ENCODE measurements at places on chromosomes 2 and 18.

GRCh38 chr2:210440206-210440605 lies 36.4 kb downstream of the LANCL1 start:
- DNase-seq = no peak

DNA sequence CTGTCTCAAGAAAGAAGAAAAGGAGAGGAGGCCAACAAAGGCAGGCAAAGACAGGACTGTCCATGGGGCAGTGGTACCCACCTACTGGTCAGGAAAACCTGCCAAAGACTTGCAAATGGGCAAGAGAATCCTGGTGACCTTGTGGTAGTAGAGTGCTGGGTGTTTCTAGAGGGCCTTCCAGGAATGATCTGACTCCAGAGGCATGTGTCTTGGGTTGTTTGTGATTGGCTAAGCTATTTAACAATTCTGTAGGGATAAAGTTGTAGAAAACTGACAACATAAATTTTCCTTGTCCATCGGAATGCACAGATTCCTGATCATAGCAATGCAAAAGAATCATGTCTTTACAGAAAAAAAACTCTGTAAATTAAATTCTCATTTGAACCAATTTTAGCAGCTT lies 68.5 kb upstream of the ZNF532 start:
- DNase-seq = no peak

GRCh38 chr2:217069263-217070042 lies 209.6 kb upstream of the TNP1 start:
- DNase-seq = no peak

DNA sequence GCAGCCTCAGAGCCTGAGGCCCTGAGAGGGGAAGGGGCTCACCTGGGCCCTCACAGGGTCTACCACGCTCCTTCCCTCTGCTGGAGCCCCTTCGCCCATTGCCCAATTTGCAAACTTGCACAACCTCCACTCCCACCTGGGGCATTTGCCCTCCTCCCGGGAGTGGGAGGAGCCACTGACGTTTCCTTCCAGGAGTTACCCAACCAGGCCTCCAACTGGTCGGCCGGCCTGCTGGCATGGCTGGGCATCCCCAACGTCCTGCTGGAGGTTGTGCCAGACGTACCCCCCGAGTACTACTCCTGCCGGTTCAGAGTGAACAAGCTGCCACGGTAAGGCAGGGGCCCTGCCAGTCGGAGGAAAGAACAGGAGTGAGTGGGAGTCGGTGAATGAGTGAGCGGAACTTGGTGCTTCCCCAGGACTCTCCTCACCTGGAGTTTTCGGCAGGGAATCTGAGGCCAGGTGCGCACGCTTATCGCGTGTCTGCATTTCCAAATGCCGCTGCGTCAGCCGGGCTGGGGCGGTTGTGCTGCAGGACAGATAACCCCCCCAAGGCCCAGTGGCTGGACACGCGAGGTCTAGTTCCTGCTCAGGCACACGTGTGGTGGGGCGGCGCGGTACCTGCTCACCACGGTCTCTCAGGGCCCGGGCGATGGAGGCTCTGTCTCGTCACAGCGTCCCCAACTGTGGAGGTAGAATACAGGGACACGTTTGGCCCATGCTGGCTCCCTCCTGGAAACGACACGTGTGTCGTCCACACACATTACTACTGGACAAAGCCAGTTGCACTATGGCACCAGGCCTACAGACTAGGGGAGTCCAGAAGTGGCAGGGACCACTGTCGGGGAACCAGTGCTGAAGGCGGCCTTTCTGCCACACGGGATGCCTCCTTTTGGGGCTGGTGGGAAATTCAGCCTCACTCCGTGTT lies 11.7 kb downstream of the ANO7 start:
- DNase-seq = no peak

- no peak for DNase-seq
Observed at GRCh38 chr2:27893006-27893405, 2.5 kb downstream of the BABAM2 start.

DNA sequence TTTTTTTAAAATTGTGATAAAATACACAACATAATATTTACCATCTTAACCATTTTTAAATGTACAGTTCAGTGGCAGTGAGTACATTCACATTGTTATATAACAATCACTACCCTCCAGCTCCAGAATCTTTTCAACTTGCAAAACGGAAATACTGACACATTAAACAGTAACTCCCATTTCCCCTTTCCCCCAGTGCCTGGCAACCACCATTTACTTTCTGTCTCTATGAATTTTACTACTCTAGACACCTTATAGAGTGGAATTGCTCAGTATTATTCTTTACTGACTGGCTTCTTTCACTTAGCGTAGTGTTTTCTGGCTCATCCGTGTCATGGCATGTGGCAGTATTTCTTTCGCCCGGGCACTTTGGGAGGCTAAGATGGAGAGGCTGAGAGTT lies 32.6 kb downstream of the FASTKD2 start:
- DNase-seq = no peak

DNA sequence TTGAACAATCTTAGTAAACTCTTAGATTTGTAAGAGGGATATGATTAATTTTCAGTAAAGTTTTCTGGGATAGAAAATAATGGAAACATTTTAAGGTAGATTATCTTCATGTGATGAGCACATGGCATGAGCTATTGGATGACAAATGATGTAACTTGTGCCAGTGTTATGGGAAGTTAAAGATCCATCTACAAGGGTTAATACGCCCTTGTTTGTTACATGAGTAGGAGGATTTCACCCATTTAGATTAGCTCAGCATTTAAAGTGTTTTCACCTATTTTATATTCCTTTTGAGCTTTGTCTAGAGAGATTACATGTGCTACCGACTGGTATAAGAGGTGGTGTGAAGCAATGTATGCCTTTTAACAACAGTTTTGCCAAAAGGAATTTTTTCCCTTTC lies 5.6 kb downstream of the CLIP4 start:
- no peak for DNase-seq

DNA sequence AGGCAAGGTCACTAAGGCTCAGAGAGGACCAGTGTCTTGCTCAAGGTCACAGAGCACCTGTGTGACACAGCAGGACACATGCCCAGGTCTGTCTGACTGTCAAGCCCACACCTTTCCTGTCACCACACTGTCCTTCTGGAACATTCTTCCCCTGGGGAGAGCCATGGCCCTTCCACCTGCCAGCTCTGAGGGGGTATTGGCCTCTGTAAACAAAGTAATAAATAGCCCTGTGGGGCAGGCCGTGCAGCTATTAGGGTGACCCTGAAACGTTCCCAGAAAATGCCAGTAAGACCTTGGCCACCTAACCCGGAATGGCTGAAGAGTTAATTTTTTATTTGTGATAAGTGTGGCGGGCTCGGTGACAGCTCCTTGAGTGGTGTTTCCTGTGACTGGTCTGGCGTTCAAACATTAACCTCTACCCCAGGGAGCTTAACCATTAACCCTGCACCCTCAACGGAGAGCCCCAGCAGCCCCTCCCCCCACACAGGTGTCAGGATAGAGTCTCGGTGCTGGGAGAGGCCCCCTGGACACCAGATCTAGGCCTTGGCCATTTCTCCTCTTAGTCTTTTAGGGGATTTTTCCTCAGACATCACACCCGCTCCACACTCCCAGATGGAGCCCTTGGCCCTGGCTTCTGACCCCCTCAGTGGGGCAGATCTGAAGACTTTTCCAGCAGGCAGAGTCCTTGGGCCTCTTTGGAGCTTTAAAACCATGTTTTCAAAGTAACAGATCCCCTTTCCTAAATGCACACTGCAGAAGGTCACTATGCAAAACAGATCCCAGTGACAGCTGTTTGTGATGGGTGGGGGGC lies 36.6 kb downstream of the SCTR start:
- no peak for DNase-seq

GRCh38 chr2:73175663-73176204 lies 26.6 kb upstream of the NOTO start:
- DNase-seq = peak; percentile 42

DNA sequence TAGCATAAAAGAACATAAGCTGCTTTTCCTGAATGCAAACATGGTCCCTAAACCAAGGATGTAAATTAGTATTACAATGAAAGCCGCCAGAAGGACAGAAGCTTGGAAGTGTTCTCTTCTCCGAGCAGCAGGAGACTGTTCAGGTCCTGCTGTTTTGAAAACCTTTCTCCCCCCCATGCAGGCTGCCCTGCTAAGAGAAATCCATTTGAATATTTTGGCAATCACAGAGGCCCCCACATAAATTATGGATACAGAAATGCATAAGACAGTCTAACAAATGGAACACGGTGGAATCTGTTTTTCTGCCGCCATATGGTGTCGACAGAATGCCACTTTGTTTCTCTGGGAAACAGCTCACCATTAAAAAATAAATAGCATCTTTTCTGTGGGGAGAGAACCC lies 600.4 kb upstream of the KLHL29 start:
- DNase-seq = no peak

GRCh38 chr2:73156539-73157124 lies 43.9 kb upstream of the RAB11FIP5 start:
- DNase-seq = no peak

DNA sequence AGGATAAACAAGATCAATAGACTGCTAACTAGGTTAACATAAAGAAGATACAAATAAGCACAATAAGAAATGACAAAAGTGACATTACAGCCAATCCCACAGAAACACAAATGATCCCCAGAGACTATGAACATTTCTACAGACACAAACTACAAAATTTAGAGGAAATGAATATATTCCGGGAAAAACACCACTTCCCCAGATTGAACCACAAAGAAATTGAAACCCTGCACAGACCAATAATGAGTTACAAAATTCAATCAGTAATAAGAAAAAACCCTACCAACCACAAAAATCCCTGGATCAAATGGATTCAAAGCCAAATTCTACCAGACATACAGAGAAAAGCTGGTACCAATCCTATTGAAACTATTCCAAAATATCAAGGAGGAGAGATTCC lies 232.4 kb upstream of the RBMS1 start:
- no peak for DNase-seq

DNA sequence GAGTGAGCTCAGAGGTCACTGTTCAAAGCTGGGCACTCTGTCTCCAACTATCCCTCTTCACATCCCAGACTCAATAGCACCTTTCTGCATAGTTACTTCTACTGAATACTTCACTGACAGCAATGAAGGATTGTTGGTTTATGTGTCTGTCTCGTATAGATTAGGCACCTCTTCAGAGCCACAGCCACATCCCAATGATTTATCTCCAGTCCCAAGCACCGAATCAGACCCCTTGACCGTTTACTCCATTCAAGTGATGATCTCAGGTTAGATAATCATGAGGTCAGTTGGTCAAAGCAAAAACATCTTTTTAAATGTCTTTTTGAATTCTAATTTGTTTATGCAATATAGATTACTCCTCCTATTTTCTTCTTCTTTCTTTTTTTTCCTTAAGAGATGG lies 14.7 kb downstream of the NEDD4L start:
- DNase-seq = no peak

DNA sequence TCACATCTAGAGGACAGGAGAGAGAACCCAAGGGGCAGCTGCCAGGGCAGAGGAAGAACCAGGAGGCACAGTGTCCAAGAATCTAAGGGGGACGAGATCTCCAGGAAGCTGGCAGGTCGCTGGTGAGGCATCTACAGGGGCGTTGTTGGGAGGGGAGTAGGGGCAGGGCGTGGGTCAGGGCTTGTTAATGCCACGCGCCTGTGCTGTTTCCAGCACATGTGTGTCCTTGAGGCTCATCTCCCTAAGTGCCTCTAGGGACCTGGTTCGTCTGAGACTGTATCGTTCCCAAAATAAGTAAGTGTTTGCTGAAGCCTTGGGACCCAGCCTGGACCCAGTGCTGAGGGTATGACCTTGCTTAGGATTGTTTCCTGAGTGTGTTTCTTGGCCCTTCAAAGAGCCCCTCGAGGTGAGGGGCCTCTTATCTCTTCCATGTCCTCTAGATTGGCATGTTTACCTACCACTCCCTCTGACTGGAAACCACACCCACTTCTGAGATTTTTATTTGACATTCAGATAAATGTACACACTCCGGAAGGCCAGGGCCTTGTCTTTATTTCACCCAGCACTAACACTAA lies 22.2 kb downstream of the HK2 start:
- DNase-seq = no peak

DNA sequence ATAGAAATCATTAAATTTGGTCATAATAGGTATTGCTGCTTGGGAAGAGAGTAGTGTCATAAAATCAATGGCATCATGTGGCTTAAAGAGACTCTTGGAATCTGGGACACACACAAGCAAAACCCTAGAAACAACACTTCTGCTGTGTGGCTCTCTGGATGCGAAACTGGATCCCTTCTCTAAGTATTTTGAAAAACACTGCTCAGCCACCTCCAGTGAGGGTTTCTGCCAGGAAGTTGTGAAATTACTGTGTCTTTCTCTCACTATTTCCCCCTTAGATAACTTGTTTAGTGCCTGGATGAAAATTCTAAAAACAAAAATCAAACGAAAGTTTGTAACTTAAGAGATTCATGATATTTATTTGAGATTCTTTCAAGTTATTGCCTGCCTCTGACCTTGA lies 163.8 kb downstream of the RHBDD1 start:
- no peak for DNase-seq

GRCh38 chr2:49788300-49788699 lies 634.0 kb upstream of the FSHR start:
- DNase-seq = no peak

DNA sequence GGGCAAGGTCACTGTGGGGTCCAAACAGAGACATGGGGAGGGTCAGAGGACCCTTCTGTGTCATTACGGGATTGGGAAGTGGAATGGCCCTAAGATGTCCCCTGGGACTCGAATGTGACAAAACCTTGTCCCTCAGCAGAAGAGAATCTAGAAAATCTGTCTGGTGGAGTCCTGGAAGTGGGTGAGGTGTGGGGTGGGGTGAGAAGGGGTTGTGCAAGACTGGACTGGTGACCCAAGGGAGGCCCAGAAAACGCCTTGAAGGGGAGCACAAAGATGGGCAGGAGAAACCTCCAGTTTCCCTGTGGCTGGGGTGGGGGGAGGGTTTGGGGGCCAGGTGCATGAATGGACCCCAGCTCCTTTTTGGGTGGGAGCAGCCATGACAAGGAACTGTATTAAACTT lies 79.6 kb downstream of the TCF7L1 start:
- no peak for DNase-seq

GRCh38 chr2:123195957-123196356 lies 829.1 kb upstream of the CNTNAP5 start:
- no peak for DNase-seq

DNA sequence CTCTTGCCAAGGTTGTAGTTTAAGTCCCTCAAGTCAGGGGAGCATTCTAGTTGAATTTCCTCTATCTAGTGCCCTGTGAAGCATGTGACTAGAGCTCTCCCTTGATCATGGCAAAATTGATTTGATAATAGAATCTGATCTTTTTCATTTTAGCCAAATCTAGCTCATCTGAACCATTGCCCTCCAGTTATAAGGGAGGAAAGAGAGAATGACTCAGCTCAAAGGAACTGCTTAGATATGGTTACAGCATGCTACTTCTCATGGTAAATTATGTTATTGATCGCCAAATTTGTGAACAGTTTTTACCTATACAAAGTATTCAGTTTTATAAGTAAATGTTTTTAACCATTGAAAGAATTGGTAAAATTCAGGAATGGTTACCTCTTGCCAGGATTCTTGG lies 100.8 kb downstream of the GPR39 start:
- no peak for DNase-seq

DNA sequence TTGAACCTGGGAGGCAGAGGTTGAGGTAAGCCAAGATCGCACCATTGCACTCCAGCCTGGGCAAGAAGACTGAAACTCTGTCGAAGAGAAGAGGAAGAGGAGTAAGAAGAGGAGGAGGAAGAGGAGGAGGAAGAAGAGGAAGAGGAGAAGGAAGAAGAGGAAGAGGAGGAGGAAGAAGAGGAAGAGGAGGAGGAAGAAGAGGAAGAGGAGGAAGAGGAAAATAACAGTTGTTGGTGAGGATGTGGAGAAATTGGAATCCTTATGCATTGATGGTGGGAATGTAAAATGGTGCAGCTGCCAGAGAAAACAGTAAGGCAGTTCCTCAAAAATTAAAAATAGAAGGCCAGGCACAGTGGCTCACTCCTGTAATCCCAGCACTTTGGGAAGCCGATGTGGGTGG lies 8.5 kb upstream of the NCL start:
- no peak for DNase-seq

Data from stimulated activated CD8-positive, alpha-beta memory T cell treated with anti-CD3 and anti-CD28 coated beads, Interleukin-7, amount 100 ng/mL, for 24 hours (primary cell).